ENCODE measurements at places on chromosomes 6 and 20.

- DNase-seq: no peak
These were observed 23.9 kb downstream of the SERPINB6 start for GRCh38 chr6:2947445-2947844.

GRCh38 chr6:108009894-108010293 lies 51.9 kb upstream of the SEC63 start:
- DNase-seq: no peak

DNA sequence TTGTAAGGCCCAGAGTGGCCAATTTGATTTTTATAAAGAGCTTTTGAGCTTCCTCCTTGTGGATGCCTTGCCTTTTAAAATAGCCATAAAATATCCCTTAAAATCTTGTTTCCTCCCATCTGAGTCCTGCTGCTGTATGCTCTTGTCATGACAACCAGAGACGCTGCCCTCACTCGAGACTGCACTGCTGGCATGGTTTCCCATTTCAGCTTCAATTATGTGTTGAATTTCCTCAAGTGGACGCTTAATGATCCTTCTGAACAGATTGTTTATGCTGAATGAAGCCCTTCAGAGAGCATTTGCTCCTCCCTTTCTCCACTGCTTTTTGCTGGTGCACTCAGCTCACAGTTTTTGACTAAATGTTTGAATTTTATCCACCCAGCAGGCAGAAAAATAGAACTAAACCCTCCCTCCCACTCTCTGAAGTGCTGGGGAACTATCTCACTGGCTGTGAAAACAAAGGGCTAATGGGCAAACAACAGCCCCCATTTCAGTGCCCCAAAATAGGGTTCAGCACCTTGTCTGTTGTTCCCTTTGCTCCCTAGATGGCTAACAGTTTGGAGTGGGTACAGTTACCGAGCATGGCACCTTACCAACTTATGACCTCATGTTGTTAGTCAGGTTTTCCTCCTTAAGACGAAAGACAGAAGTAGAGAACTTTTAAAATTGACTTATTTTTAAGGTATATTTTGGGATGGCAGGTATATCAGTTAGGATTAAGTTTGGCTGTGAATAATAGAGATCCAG lies 45.5 kb upstream of the RNF8 start:
- peak; percentile 76 for DNase-seq

DNA sequence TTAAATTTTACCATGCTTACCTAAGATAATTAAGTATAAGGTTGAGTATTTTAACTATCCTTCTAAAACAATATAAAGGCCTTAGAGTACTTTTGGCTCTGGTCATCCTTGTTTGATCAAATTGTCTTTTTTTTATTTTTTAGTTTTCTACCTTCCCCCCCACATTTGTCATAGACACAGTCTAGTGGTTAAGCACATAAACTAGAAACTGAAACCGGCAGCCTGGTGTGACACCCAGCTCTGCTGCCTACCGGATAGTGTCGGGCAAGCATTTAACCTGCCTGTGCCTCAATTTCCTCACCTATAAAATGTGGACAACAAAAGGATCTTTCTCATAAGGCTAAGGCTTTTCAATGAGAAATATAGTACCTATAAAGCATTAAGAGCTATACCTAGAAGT lies 21.6 kb upstream of the TULP4 start:
- DNase-seq: no peak

- DNase-seq: peak; percentile 92
These were observed at the start of gene UBE3D for GRCh38 chr6:83065511-83066192. Gene UBE3D, minus strand, starts transcription at chr6:83065841. Its CDS starts 123 bp downstream, at chr6:83065718.

DNA sequence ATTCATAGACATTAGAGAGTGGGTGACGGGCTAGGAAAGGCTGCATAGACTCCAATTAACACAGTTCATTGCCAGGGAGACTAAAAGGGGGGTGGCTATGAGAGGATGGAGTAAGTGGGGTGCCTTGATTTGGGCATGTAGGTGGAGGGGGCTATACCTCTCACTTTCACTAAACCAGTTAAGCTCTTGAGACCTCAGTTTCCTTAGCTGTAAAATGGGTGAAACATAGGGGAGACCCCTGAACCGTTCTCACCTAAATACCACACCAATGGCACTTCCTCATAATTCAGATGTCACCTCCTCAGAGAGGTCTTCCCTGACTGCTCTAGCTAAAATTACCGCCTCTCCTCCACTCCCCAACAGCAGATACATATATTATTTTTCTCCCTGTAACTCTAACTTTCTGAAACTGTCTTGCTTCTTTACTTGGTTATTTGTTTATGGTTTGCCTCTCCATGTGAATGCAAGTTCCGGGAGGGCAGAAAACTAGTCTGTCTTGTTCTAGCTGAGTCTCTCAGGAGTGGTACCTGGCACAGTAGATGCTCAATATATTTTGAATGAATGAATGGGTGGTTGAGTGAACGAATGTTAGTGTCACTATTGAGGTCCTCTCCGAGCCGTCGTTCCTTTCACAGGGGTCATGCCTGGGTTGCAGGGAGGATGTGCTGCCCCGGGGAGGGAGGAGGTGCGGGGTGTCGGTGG lies 615 bp upstream of the EYA2 start:
- DNase-seq: no peak

DNA sequence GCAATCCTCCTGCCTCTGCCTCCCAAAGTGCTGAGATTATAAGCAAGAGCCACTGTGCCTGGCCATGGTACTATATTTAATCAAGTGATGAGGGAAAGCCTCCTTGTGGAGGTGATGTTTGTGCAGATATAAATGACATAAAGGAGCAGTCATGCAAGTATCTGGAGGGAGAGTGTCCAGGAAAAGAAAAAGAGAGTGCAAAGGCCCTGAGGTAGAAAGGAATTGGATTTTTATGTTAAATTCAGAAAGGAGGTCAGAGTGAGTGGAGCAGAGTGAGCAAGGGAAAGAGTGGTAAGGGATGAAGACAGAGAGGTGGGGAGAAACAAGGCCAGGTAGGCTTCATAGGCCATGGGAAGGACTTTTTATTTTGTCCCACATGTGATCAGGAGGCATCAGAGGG lies 7.4 kb upstream of the FKBPL start:
- DNase-seq: no peak

DNA sequence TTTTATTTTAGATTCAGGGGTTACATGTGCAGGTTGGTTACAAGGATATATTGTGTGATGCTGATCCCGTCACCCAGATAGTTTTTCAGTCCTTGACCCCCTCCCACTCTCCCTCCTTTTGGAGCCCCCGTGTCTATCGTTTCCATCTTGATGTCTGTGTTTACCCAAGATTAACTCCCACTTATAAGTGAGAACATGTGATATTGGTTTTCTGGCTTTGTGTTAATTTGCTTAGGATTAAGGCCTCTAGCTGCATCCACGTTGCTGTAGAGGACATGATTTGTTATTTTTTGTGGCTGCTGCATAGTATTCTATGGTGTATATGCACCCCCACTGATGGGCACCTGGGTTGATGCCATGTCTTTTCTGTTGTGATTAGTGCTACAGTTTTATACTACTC lies 178.6 kb downstream of the PLCB1 start:
- DNase-seq: no peak

DNA sequence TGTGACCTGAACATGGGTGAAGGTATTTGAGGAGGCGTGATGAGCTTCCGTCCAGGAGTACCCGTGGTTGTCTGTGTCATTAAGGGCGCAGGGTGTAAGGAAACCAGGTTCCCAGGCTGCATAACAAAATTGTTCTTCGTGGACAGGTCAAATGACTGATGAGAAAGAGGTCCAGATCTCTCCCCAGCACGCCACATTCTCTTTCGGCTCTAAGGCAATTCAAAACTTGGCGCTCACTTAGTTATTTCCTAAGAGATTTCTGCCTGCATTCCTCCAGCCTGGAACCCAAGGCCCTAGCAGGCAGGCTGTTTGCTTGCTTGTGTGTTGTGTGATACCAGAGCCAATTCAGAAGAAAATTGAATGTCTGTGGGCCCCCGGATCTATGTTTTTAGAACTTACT lies 139.9 kb downstream of the AGPAT4 start:
- DNase-seq: no peak

- no peak for DNase-seq
These were observed 8.4 kb upstream of the RIN2 start for GRCh38 chr20:19749618-19750071.

- DNase-seq: no peak
These were observed 1.5 kb downstream of the NOL4L start for GRCh38 chr20:32583581-32584070.

GRCh38 chr6:163888030-163888819 lies 473.7 kb downstream of the QKI start:
- no peak for DNase-seq

GRCh38 chr6:30000156-30000791 lies 57.9 kb downstream of the HLA-A start:
- DNase-seq: no peak

DNA sequence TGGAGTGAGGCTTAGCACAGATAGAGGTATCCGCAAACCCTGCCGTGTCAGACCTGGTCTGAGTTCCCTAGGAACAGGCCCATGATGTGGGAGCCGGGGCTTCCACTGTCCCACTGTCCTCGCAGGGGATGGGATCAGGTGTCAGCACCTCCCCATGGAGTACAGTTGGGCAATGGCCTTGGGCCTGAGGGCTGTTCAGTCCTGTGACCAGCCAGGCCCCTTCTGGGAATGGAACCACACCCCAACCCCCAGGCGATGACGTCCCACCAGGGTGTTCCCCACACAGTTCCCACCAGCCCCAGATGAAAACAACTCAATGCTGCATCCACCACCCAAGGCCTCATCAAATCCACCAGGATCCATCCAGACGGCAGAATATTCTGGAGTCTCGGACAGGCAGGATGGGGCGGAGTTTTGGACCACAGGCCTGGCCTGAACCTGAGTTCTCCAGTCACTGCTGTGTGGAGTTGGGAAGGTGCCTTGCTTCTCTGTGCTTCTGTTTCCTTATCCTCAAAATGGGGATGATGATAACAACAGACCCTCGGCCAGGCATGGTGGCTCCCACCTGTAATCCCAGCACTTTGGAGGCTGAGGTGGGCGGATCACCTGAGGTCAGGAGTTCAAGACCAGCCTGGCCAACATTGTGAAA lies 62.2 kb downstream of the UBE2V1 start:
- no peak for DNase-seq

GRCh38 chr20:64107736-64108457 lies 532 bp upstream of the NPBWR2 start:
- DNase-seq: no peak

GRCh38 chr6:27178407-27178730 lies 69.1 kb upstream of the PRSS16 start:
- no peak for DNase-seq

- no peak for DNase-seq
These were observed 4.8 kb downstream of the TBPL1 start for GRCh38 chr6:133957780-133958242.

GRCh38 chr6:111927321-111927720 lies 54.1 kb upstream of the FYN start:
- DNase-seq: no peak

- no peak for DNase-seq
These were observed 274.9 kb downstream of the UTRN start for GRCh38 chr6:144559865-144560593.

DNA sequence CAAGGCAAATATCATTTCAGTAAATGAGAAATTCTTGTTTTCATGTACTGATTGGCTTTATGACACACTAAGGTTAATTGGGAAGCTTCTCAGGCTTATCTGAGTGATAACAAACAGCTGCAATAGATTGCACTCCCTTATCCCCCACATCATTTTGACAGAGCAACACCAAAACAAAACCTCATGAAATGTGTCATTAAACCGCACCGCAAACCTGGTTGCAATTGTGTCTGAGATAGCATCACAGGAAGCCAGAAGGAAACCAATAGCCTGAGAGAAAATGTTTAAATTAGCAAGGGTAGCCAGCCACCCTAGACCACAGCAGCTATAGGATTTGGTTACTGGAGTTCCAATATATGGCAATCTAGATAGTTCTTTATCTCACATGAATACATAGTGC lies 31.6 kb upstream of the LAMA4 start:
- no peak for DNase-seq

DNA sequence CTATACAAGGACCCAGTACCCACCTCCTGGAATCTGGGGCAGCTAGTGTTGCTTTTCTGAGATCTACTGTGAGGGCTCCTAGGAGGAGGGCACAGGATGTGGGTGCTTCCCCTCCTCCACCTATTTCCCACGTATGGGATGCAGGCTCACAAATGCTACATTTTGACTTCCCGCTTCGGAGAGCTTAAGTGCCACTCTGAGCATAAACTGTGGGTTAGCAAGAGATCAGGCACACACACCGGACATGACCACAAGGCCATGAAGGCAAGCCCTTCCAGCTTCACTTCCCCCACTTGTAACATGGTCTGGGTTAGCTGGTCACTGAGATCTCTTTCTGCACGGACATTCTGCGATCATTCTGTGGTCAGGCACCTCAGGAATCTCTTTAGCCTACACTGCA lies 15.7 kb upstream of the TGM3 start:
- DNase-seq: no peak

DNA sequence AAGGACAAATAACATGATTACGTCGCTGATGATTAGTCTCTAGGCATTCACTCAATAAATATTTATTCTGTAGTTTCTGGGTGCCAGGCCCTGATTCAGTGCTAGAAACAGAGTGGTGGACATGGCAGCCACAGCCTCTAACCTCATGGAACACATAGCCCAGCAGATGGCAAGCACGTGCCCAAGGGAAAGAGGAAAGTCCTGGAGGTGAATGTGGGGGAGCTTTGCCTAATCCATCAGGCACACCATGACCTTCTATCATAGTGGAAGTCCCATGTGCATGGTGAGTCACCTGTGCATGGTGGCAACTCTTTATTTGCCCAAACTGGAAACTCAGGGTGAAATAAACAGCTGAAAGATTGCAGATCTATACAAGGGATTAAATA lies 143.0 kb upstream of the TNFAIP3 start:
- DNase-seq: no peak

DNA sequence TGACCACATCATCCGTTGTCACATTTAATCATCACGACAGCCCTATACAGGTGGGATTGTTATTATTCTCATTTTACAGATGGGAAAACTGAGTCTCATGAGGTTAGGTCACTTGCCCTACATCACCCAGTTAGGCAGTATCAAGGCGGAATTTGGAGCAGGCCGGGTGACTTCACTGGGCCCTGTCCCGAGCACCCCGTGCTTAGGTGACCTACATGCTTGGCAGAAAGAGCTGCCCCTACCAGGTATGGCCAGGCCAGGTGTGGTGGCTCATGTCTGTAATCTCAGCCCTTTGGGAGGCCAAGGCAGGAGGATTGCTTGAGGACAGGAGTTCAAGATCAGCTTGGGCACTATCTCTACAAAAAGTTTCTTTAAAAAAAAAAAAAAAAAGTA lies 44.0 kb downstream of the RIN2 start:
- no peak for DNase-seq

- DNase-seq: no peak
These were observed 47.2 kb downstream of the TOX2 start for GRCh38 chr20:43961541-43962471.
